T-helper 2 cell (primary cell): ENCODE measurements at places on chromosomes 5 and 9.

DNA sequence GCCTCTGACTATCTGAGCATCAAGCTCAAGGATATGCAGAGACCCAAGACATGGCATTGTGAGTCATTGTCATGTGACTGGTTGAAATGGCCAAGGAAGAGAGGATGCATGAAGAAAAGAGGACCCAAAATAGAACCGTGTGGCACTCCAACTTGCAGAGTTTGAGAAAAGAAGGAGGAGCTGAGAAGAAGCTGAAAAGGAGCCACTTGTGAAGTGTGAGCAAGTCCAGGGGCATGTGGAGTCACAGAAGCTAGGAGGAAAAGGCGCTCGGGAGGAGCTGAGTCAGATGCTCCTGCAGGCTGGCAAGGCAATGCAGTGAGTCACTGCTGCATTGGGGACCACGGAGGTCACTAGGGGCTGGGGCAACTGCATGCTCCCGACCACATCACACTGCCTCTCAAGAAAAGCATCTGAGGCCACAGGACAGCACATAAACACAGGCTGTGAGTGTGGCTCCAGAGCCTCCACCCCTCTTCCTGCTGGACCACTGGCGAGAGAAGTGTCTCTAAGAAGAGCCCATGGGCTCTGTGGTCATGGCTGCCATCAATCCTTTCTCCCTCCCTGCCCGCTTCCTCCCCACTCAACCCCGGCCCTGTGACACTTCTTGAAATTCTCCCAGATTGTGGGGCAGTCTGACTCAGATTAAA is 197.6 kb downstream of the DRD1 start:
- no peak for DNase-seq

- no peak for DNase-seq
Measured at GRCh38 chr9:35286381-35286780, 124.6 kb downstream of the UNC13B start.

DNA sequence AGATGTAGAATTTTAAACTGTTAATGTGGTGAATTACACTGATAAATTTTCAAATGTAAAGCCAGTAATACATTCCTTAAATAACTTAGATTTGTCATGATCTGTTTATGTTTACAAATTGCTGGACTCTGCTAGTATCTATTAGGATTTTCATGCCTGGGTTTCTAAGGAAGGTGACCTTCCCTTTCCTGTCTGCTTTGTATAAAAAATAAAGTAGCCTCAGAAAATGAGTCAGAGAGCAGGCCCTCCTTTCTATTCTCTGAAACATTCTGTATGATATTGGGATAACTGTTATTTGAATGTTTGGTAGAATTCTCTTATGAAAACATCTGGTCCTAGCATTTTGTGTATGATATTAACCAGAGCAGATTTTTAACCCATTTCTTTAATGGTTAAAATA is 255.3 kb downstream of the SYK start:
- no peak for DNase-seq

DNA sequence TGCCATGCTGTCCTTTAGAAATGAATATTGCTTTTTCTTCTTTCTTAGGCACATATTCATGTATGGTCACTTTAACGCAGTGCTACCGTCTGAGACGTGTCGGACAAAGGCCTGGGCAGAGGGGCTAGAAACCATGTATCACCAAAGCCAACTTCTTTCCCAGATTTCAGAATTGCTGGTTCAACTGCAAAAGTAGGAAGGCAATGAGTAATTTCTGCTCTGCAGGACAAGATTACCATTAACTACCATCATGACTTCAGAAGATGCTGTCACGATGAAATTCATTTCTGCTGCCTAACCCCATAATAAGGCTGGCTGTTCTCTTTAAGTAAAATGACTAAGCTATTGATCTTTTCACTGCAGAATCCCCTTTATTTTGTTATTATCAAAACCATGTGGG is 306.7 kb downstream of the PDE4D start:
- DNase-seq = no peak

- peak; percentile 79 for DNase-seq
Measured at GRCh38 chr5:111254613-111255012, 30.4 kb downstream of the CAMK4 start.

DNA sequence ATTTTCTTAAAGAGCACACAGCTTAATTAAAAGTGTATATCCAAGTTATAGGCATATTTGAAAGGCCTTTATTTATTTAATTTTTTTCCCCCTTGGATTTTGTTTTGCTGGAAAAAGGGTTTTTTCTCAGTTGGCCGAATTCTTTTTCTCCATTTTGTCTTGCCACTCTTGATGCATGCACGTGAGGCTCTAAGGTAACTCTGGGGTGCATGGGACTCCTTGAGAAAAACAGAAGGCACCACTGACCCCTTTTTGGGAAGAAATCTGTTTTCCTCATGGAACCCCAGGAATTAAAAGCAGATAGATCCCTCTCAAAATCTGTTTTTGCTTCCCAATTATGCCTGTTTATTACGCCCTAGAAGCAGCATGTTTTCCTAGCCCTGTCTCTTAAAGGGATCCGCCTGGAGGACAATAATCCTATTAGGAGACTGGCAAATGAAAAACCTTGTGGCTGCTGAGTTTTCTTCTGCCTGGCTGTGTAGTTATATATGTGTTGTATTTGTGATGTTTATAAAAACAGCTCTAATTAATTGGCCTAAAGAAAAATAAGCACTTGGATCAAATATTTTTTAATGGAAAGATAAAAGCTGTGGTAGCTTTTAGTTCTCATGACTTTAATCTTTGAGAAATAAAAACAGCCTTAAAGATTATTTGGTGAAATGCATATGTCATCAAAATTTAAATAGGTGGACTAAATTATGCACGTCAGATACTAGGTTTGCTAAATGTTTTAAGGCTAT is 435.1 kb upstream of the CDH9 start:
- no peak for DNase-seq

- DNase-seq = no peak
Measured at GRCh38 chr5:163759000-163759704, 253.7 kb downstream of the MAT2B start.

DNA sequence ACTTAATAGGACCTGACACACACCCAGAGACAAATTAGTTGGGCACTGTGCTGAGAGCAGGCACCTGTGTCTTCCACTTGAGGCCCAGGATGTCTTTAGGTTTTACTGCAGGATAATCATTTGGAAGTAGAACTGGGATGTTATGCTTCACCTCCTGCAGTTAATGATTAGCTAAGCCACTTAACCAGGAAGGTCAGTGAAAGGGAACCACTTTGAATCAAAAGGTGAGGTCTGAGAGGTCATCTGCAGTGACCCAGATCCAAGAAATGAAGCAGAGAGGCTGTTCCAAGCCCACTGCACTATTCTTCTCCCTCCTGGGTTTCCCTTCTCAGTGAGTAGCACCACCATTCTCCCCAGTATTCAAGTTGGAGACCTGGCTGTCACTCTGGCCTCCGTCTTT is 110.5 kb downstream of the SNX18 start:
- no peak for DNase-seq

DNA sequence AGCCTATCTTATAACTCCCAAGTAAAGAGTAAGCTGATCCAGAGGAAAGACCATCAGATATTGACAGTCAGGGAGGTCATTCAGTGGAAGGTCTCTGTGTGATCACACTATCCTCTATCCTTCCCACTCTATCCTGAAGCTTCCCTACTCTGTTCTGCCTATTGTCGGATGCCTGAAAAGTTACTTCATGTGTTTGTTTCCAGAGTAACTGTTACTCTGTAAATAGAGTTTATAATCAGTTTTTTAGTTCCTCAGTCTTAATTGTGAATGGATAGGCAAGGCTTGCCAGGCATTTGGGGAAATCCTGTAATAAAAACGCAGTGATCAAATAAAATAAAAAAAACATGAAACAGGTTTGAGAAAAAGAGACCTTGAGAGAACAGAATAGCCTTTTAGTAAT is 79.8 kb downstream of the XRCC4 start:
- DNase-seq = no peak

DNA sequence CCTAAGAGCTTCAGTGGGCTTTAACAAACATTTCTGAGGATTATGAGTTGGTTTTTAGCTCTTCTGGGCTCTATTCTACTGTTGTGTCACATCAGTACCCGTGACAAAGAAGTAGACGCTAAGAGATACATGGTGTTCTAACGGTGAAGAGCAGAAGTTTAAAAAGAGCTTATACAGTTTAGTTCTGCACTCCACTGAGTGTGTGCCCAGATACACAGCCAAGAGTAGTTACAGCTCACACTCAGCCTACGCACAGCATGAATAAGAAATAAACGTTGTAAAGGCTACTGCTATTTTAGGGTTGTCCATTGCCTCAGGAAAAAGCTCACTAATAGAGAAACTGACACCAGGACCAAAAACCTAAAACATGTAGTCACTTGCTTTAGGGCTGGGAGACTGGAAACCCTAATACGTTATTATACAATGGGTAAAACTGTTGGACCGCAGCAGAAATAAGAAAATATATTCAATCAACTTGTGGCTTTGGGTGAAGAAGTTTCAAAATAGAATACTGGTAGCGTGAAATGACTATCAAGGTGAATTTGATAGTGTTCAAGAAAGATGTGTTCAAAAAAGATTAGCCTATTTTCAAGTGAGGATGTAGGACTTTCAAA is 34.7 kb downstream of the PSIP1 start:
- no peak for DNase-seq
